ENCODE measurements at places on chromosomes 7 and 10.

GRCh38 chr7:68725843-68726785 lies 872.2 kb upstream of the AUTS2 start:
- DNase-seq = no peak

DNA sequence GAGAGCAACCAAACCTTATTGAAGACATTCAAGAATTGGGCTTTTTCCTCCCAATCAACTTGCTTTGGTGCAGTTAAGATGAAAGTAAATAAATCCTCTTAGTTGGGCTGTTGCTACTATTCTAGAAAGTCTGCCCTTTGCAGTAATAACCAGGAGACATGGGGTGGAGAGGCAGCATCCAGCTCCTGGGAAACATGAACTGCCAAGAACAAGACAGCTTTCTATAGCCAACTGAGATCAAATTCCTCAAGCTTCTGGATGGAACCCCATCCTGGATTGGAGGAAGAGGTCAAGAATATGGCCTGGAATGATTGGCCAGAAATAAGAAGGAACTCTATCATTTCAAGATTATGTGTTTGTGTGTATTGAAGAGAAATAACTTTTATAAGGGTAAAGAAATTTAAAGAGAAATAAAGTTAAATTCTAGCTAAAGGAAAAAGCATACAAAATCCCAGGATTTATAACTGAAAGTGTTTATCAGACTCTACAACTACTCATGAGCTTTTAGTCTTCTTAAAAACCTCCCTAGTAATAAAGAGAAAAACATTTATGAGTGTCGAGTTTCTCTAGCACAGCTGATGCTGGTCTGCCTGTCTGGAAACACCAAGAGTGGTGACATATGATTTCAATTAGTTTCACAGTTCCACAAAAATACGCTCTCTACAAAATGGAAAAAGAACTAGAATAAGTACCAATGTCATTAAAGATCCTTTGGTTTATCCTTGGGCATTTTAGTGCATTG lies 70.1 kb upstream of the COL1A2 start:
- DNase-seq = no peak

GRCh38 chr10:4633186-4633585 lies 192.8 kb upstream of the AKR1E2 start:
- no peak for DNase-seq

DNA sequence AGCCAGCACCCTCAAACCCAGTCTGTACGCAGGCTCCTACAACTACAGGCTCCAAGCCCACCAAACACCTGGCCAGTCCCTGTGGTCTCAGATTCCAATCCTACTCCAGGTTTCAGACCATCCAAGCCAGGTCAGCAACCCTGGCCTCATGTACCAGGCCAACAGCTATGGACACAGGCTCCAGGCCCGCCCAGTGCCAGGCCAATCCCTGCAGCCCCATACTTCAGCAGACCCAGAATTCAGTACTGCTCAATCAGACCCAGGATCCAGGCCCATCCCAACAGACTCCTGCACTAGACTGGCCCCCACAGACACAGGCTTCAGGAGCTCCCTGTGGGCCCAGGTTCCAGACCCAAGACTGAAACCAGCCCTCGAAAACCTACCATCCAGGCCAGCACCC lies 32.3 kb downstream of the HPSE2 start:
- DNase-seq = no peak

DNA sequence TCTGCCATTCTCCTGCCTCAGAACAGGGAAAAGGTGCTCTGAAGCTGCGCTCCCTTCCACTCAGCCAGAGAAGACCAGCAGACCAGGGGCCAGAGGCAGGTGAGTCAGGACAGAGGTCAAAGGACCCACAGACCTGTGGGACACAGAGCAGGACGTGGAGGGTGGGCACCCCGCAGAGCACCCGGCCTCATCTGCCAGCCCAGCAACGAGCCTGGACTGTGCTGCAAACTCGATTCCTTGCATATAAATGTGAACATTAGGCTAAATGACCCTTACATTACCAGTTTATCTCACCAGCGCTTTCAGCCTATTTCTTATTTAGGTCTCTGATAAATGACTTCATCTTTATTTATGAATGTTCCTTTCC lies 50.1 kb downstream of the PTPRN2 start:
- DNase-seq = no peak

GRCh38 chr10:35329520-35329919 lies 6.8 kb upstream of the CCNY start:
- no peak for DNase-seq

DNA sequence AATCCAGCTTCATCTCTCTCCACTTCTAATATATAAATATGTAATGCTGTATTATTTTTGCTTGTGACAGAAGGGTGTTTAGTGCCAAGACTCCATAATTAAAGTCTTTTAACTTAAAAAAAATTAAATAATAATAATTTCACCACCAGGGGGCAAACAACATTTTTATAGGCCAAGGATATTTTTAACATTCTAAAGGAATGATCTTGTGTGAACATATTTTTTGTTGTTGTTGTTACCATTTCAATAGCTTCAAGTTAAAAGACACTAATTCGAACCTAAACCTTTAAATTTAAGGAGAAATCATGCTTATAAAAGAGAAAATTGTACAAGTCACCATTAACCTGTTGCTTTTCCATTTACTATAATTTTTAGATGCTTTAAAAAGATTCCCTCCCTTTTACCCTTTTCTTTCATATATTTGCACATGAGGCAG lies 7.5 kb upstream of the DNAJC1 start:
- no peak for DNase-seq

DNA sequence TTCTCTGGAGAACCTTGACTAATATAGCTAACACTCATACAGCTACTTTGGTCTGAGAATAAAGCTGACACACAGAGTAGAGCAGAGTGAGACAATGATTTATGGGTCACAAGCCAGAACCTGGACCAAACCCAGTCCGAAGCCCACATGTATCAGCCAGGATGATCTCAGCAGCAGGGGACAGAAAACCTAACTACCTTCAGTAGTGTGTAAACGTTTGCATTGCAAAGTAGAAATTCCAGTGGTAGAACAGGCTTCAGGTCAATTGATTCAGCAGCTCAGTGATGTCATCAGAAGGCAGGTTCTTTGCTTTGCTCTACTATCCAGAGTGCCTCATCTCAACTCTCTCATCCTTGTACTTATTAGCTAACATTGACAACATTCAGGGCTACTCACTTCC lies 62.5 kb upstream of the PALS2 start:
- no peak for DNase-seq

DNA sequence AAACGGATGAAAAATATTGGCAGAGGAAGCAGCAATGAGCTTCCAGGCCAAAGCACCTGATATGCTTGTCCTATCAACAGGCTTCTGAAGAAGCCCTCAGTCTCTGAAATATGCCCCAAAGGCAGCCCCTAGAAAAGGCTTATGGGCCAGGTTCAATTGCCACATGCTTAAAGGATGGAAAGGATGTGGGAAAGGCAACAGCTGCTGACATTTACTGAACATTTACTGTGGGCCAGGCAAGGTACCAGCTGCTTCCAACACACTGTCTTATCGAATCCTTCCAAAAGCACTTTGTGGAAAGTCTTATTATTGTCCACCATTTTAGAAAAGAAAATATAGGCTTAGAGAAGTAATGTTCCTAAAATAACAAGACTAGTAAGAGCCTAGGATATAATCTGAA lies 56.5 kb downstream of the DOCK4 start:
- no peak for DNase-seq

DNA sequence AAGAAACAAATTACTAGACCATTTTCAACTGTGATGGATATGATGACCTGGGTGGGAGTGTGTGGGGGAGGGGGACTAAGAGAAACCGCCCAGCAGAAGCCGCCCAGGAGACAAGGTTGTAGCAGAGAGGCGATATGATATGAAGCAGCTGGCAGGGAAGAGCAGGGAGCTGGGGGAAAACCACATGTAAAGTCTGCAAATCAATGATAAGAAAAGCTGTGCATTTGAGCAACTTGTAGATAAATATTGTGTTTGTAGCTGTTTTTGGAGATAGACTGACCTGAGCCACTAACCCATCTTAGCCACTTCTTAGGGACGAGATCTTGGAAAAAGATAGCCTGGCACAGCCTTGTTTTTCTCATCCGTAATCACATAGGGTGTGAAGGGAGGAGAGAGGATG lies 252.6 kb downstream of the SEC23IP start:
- no peak for DNase-seq

DNA sequence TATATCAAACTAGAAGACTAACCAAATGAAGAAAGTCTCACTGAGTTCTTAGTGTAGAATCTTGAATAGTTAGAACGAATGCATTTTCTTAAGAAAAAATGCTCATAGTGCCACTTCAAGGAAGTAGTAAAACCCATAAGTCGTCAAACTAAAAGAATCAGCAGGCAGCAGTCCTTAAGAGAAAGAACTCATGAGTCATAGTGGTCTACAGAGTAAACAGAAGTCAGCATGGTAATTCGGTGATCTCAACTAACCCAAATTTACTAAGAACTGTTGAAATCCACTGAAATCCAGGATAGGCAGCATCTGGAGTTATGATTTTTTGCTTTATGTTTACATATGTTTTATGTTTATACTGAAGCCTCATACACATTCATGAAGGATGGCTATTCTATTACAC lies 256.2 kb downstream of the LHFPL3 start:
- DNase-seq = no peak

DNA sequence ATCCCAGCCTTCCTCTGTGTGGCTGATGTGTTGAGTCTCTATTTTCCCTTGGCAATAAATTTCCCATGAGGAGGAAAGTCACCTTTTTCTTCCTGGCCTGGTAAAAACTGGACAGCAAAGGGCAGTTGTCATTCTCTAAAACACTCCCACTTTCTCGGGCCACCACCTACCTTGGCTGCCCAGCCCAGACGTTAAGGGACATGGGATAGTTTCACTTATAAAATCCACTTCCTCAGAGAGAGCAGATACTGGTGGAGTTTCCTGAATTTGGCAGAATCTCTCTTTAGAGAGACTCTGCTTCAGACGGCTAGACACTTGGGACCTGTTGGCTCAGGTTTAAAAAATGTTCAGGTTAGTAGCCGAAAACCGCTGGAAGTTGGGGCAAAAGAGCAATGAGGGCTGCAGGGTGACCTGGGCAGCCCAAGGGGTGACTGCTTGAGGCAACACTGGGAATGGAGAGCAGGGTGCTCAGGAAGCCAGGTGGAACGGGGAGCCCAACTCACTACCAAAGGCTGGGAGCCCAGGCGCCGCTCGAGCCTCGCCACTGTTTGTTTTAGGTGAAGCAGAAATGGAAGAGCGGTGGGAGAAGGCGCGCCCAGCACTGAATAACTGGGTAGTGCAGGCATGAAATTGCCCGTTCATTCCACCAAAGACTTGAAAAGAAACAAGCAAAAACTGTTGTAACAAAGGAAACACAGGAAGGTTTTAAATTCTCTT lies 186.1 kb downstream of the TRIL start:
- DNase-seq = no peak

GRCh38 chr10:33272635-33273034 lies 61.8 kb downstream of the NRP1 start:
- DNase-seq = no peak

DNA sequence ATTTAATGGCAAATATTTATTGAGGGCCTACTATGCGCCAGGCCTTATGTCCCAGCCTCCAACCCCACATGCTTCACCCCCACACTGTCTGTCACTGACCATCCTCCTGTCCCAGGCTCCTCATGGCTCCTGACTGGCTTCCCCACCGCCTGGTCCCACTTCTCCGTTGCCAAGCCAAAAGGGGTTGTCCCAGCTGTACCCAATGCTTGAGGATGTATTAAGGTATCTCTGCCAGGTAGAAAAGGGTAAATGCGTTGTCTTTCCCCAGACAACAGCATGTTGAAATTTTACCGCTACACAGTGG lies 168.8 kb upstream of the FRMD4A start:
- no peak for DNase-seq

- DNase-seq = no peak
Observed at GRCh38 chr7:20275637-20276036, 55.1 kb upstream of the ITGB8 start.

- no peak for DNase-seq
Observed at GRCh38 chr7:34078864-34079263, 173.5 kb downstream of the BMPER start.

GRCh38 chr10:70965566-70965965 lies 77.2 kb upstream of the PCBD1 start:
- DNase-seq = no peak

DNA sequence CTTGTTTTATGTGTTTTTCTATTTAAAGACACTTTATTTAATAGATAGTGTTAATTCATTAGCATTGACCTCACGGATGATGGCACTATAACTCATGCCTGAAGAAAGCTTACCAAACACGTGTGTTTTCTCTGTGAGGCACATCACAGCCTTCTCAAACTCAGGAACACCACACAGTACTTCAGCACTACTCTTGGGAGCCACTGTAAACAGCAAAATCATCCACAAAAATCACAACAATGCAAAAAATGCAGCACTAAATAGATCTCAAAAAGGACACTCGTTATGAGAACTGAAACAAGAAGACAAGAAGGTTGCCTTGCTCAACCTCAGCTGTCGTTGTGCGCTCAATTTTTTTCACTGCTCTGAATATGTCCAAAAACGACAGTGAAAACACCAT lies 12.0 kb upstream of the PARP12 start:
- DNase-seq = no peak

DNA sequence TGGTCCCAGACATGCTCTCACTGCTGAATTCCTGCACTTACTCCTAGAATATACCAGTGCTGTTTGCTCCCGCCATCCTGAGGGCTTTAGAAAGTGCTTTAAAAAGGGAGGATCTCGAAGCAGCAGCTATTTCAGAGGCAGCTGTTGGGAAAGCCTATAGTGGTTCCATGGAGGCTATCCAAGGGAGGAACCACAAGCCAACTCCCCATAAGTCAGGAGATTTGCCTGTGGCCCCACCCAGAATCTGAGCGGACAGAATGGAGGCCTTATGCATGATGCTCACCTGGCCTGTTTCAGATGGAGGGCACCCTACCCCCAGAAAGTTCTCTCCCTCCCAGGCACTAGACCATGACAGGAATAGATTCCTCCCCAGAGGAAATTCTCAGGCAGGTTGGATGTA lies 2.3 kb upstream of the KCNIP2 start:
- DNase-seq = no peak

- no peak for DNase-seq
Observed at GRCh38 chr10:12394241-12395033, 45.1 kb downstream of the CAMK1D start.

DNA sequence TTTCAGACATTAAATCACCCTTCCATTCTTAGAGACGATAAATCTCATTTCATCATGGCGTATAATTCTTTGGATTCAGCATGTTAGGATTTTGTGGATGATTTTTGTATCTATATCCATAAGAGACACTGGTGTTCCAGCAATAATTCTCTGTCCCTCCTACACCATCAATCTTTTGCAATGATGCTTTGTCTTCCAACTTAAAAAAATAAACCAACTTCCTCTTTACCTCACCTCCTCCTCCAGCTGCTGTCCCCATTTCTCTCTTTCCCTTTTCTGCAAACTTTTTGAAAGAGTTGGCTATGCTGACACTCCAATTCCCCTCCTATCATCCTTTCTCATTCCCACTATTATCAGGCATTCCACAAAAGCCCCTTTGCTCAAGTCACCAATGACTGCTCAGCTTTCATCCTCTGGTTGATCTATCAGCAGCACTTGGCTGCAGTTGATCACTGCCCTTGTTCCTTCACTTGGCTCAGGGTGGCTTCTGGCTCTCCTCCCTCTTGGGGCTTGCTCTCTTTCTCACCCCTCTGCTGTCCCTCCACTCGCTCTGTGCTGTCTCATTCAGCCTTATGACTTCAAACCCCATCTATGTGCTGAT lies 130.0 kb downstream of the ARHGAP22 start:
- no peak for DNase-seq

- no peak for DNase-seq
Observed at GRCh38 chr7:41306486-41306885, 396.4 kb downstream of the INHBA start.
